Right ventricle myocardium superior (tissue), 1 donor: ENCODE measurements at places on chromosomes 2 and 18. TPM values are rescaled to one million over a fixed set of nuclear protein-coding genes. Genes with fewer than 3 reads are reported as not detected.

INHBB gene
- 8.2 TPM for total RNA-seq

- no peak for DNase-seq
Observed at GRCh38 chr18:26159353-26159752, 25.7 kb downstream of the PSMA8 start.

- peak; percentile 46 for DNase-seq
Observed at GRCh38 chr2:40450796-40451430, 977 bp downstream of the SLC8A1 start.

GRCh38 chr2:209878701-209879100 is 107.1 kb downstream of the UNC80 start:
- DNase-seq, result no peak

SLC4A5 gene
- 1.3 TPM for total RNA-seq
